ENCODE measurements at places on chromosomes 2 and 18. TPM values are rescaled to one million over a fixed set of nuclear protein-coding genes. Genes with fewer than 3 reads are reported as not detected.

- peaks cover 11% of the 10 kb centered on the region for H3K4me1 ChIP-seq
- no peaks in the 10 kb centered on the region for H3K27me3 ChIP-seq
- H3K27ac ChIP-seq = peak overlapping the region; percentile 100
- H3K36me3 ChIP-seq = no peaks in the 10 kb centered on the region
Observed at GRCh38 chr2:10449486-10449831, 1.3 kb upstream of the ODC1 start.

DNA sequence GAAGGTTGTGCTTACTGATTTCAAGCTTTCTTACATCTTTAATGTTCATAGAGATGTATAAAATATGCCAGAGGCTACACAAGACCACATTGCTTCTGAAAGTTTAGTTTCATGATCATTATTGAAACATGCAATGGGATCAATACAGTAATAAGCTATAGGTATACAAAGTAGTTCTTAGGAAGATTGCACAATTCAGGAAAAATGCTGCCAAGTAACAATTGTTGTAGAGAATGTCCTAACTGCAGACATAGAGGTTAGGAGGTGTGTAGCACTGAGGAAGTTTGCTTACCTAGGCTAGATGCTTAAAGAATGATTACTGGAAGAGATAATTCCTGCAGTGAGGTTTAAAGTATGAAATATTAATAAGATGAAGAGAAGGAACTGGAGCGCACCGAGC lies 259.5 kb upstream of the CYRIA start:
- DNase-seq = no peak
- no peaks in the 10 kb centered on the region for H3K36me3 ChIP-seq
- no peak overlapping the region for H3K27ac ChIP-seq
- H3K27me3 ChIP-seq = no peaks in the 10 kb centered on the region
- H3K4me3 ChIP-seq = no peak overlapping the region

Gene CFC1B
- polyA plus RNA-seq = not detected

Gene RIT2
- not detected for polyA plus RNA-seq

- no peaks in the 10 kb centered on the region for H3K4me1 ChIP-seq
- no peak overlapping the region for H3K4me3 ChIP-seq
- H3K27ac ChIP-seq = no peak overlapping the region
- no peak for DNase-seq
- H3K27me3 ChIP-seq = no peaks in the 10 kb centered on the region
- H3K36me3 ChIP-seq = no peaks in the 10 kb centered on the region
Observed at GRCh38 chr2:10759151-10759714, 37.8 kb downstream of the ATP6V1C2 start.

DNA sequence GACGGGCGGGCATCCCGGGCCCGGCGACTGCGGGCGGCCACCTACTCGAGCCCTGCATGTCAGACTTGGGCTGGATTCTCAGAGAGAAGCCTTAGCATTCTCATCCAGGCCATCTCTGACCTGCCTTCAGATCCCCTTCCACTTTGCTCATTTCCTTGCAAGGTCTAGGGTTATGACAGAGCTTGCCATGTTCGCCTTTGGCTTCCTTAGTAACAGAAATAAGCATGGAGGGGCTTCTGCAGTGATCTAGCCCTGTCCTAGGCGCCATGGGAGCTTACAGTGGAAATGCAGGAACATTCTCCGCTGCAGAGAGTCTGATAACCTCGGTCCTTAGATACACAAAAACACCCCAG lies 632 bp upstream of the ACVR1 start:
- peak overlapping the region; percentile 86 for H3K27ac ChIP-seq
- DNase-seq = no peak
- peak overlapping the region; percentile 51 for H3K4me3 ChIP-seq
- H3K4me1 ChIP-seq = peaks cover 18% of the 10 kb centered on the region
